ENCODE measurements at places on chromosomes 6 and 20.

DNA sequence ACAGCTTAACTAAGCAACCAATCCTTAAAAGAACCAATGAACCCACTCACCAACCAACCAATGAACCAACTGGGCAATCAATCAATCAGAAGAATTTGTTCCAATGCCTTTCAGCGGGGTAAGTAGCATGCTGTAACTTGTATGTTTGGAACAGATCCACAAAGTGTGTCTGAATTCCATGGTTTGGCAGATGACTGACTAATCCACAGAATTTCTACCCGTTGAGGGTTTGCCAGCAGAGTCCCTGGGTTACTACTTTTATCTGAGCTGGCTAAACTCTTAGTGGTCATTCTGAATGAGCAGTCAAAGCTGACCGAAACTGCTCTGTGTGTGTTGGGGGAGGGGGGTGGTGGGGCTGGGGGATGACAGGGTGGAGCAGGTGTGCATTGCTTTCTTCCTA lies 125.0 kb upstream of the JAG1 start:
- DNase-seq: no peak

- DNase-seq: no peak
Measured at GRCh38 chr6:119938752-119939151, 589.2 kb upstream of the MAN1A1 start.

DNA sequence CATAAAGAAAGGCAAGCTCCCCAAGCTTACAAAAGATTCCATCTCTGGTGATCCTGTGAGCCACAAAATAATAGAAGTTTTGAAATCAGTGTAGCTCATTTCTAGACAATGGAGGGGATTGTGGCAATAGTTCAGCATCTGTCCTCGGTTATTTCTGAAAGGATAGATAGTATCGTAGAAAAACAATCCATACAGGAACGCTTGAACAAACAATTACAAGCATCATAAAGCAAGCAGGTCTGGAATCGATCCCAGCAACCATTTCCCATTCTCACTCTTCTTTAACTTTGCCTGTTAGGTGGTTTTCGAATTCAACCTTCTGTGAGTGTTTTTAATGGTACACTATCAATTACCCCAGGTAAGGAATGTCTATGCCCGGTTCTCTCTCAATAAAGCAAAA lies 931.1 kb downstream of the KIF16B start:
- no peak for DNase-seq

- DNase-seq: peak; percentile 66
Measured at GRCh38 chr6:161418463-161418945, 144.6 kb upstream of the AGPAT4 start.

GRCh38 chr6:70601014-70601413 lies 34.3 kb downstream of the SDHAF4 start:
- peak; percentile 30 for DNase-seq

DNA sequence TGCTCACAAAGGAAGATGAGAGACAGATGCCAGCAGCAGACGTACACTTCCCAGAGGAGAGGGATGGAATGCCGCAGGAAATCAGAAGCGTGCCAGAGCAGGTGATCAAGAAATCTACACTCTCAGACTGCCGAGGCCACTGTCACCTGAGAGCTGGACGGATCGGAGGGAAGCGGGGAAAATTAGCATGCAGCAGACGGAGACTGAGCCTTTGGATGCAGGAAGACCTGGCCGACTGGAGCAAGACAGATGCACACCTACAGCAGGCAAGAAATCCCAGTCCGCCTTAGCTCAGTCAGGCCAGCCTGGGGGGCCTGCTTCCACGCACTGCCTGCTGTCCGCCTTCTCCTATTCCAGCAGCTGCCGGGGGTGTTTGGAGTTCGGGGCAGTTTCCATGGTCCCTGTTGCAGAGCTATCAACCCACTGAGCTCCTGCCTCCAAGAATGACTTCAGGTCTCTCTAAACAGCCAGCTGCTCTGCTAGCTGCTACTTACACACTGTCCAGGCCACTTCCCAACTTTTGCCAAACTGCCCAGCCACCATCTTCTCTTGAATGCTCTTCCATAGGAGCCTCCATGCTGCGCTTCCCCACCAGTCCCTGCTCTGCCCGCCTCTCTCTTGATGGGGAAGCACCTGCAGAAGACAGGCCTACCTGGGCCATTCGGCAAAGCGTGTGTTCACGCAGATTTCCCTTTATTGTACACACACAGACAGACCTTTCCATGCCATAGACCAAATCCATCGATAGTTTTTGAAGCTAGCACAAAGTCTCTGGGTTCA lies 368.5 kb downstream of the ZFAND3 start:
- DNase-seq: no peak

DNA sequence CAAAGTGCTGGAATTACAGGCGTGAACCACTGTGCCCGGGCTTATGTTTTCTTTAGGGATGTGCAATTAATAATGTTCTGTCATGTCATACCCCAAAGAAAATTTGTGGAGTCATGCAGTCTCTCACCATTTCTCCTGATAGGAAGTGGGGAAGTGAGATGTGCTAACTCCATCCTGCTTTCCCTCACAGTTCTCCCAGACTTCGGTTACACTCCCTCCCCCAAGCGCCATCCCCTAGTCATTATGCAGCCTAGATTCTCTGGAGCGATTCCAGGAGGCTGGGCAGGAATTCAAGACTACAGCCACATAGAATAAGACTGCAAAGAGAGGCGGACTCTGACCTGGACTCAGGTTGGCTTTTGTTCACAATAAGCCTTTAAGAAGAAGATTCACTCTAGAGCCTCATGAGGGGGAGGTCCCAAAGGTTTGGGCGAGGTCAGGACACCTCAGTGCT lies 271.4 kb downstream of the ALDH8A1 start:
- DNase-seq: no peak

DNA sequence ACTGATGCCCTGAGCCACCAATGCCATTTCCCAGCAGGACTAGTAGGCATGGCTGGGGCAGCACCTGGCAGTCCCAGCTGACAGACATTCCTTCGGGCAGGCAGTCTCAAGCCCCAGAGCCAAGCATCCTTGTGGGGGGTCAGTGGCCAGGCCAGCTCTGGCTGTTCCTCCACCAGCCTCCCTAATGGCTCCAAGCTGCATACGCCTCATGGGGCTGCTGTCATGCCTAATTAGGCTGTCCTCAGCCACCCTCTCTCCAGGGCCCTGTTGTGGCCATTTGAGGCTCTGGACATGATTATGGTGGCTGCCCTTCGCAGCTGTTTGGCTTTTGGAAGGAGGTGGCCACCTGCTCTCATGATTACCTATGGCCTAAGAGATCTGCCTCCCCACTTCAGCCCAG lies 79.4 kb downstream of the DLGAP4 start:
- no peak for DNase-seq

GRCh38 chr6:115356371-115356770 lies 704.3 kb downstream of the FRK start:
- DNase-seq: no peak

GRCh38 chr6:150846641-150847040 lies 18.9 kb upstream of the MTHFD1L start:
- DNase-seq: no peak

Measured in NT2/D1 (cell line).